ENCODE measurements at places on chromosomes 5 and 9.

DNA sequence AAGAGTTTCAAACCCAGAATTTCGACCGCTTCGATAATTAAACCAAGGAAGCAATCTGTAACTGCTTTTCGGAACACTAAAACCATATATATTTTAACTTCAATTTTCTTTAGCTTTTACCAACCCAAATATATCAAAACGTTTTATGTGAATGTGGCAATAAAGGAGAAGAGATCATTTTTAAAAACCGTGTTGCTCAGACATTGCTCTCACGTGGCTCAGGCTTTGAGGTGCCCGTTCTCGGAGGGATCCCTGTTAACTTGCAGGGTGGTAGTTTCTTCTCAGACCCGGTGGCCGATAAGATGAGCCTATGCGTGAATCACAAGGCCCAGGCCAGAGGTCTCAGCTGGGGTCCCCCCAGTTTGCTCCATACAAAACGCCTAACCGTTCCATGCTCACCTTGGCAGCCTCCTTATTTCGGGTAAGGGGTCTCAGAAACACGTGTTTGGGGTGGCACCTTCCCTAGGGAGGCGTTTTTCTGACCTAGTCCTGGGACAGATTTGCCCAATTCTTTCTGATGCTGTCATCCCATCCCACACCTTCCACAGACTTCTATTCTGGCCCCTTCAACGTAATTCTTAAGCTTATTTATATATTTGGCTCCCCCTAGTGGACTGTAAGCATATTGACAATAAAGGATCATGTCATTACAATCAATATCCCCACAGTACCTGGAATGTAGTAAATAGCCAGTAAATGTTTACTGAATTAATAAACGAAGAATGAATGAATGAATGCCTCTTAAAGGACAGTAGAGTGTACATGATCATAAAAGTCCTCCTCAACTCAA lies 48.1 kb downstream of the THBS4 start:
- DNase-seq, result no peak

GRCh38 chr5:109767997-109768396 lies 78.3 kb downstream of the MAN2A1 start:
- no peak for DNase-seq

- DNase-seq, result no peak
Observed at GRCh38 chr5:20609126-20609525, 621.1 kb upstream of the CDH18 start.

GRCh38 chr5:72101828-72102227 lies 5.4 kb upstream of the MAP1B start:
- no peak for DNase-seq

GRCh38 chr5:52013523-52013922 lies 630.3 kb downstream of the ISL1 start:
- DNase-seq, result no peak

GRCh38 chr9:135339378-135339973 lies 140.1 kb upstream of the PPP1R26 start:
- DNase-seq, result no peak

DNA sequence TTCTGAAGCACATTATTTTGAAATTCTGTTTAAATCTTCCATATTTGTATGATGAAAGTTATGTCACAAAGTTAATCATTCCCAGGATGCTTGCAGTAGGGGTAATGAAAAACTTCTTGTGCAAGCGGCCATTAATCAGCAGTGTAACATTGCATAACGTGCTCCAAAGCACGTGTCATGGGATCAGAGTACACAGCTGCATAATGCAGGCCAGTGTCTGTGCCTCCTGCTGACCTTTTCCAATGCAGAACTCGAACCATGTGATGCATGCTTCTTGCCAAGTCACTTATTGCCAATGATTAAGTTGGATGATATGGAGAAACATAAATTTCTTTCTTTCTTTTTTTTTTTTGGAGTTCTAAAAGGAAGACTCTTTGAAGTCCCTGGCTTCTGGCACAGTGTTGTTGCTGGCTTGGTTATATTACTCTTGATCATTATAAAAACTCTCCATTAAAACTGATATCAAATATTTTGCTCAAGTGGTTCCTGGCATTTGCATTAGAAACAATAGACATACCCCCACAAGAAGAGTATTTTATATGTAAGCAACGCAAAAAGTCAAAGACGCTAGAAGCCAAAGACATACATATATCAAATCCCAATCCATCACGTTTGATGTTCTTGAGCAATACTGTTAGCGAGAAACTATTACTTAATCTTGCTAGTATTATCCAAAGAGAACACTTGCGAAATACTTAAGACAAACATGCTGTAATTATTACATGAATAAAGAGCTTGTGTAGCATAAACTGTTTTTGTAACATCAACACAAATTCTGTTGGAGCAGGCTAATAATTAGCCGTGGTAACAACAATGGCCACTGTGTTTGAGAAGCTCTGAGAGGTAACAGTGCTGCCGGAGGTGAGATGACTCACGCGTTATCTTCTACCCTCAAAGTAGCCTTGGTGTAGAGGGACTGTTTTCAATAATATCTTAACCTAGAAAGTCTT lies 164.2 kb downstream of the AUH start:
- DNase-seq, result no peak

DNA sequence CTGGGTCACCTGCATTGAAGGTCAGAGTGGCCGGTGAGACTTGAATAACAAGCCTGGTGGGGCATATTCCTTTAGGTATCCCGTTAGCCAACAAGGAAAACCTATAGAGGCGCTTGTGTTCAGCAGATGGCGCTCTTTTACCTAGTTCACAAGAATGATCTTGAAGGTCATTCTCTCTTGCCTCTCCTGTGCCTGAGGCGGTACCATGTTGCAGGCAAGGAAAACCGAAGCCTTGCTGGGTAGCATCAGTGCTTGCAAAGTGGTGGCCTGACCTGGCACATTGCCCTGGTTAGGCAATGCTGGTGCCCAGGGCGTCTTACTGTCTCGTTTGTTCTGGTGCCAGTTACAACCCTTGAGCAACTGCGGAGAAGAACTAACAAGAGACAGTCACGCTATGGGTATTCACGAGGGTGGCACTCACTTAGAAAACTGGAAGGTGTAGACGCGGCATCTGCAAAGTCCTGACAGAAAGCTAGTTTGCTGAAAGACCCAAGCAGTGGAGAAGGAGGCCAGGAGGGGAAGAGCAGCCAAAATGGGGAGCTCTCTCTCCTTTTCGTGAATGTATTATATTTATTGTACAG lies 56.7 kb downstream of the AOPEP start:
- DNase-seq, result peak; percentile 11

- DNase-seq, result no peak
Observed at GRCh38 chr5:116605310-116606070, 30.9 kb upstream of the SEMA6A start.

DNA sequence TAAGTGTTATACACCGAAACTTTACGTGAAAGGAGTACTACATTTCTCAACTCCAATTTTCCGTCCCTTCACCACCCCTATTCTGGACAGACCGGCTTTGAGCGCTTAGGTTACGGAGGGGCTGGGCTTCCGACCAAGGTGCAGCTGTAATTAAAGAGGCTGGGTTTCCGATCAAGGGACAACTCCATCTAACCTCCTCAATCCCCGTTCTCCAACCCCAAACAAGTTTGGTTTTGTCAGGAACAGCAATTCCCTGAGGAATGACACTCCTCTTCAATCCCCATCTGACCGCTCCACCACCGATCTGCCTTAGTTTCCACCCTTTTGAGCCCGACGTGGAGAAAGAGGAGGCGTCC lies 577 bp downstream of the TUT7 start:
- peak; percentile 11 for DNase-seq

GRCh38 chr9:36337865-36338264 lies 62.2 kb downstream of the RNF38 start:
- no peak for DNase-seq

- no peak for DNase-seq
Observed at GRCh38 chr9:93458712-93459111, 5.3 kb upstream of the FAM120AOS start.

GRCh38 chr5:126682856-126683255 lies 82.1 kb downstream of the PHAX start:
- no peak for DNase-seq

- DNase-seq, result no peak
Observed at GRCh38 chr9:136965771-136966484, 11.4 kb upstream of the PTGDS start.

DNA sequence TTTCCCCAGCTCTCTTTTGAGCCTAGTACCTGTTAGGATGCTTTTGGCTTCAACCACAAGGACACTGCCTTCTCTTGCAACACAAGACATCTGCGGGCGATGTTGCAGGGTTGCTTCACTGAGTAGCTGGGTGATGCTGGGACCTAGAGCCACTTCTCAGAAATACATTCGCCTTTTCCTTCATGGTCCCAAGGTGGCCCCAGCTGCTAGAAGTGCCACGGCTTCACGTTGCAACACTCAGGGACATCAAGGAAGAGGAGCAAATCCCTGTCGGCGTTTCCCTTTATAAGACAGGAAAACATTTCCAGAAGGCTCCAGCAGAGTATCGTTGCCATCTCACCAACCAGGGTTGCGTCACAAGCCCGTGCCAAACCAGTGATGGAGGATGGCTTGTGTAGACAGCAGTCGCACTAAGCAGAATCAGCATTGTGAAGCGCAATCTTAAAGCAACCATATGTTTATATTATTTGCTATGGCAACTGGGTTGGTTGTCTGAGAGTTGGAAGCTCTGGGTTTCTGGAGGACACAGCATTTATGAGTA lies 62.7 kb downstream of the ANKRD33B start:
- no peak for DNase-seq

DNA sequence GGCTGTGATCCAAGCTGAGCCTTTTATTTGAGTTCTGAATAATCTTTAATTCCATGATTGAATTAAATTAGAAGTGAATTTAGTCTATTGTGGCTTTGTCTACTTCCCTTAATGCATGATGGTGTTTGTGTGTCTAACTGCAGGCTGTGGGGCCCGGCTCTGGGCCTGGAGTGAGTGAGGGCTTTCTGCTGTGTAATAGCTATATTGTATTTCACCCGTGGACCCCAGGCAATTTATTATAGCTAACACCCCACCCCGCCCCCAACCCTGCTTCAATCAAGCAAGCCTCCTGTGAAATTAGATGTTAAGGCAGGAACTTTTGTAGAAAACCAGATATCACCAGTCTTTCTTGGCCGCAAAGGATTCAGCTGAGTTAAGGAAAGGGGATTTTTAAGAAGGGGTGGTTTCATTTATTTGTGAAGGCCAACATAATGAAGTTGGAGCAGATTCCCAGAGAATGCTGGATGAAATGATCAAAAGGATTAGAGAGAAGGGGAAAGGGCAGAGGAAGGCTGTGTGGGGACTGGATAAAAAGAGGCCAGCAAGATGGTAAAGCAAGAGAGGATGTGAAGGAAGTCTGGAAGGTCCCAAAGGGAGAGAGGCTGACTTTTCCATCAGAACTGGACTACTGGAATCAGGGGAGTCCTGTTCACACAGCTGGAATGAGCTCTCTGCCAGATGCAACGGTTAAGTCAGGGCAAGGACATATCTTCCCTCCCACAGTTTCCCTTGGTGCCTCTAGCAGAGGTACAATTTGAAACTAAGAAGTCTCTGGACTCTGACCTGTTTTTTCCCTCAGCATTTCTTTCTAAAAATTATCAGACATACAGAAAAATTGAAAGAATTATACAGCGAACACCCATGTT lies 125.3 kb upstream of the SAP30L start:
- no peak for DNase-seq

DNA sequence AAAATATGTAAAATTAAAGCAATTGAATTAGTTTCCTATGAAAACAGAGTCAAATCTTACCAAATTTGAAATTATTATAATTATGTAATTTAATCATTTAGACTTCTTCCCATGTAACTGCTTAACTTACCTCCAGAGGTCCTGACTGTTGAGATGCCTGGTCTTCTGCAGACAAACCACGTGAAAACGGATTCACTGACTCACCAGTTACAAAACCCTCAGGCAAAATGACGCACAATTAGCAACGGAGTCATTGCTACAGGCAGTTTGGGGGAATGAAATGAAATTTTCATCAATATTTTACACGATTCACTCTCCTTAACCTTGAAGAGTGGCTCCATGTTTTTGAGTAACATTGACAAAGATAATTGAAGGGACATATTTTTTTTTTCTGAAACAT lies 460.8 kb downstream of the MTRR start:
- DNase-seq, result no peak

GRCh38 chr9:133519693-133520092 lies 5.1 kb downstream of the MYMK start:
- no peak for DNase-seq

DNA sequence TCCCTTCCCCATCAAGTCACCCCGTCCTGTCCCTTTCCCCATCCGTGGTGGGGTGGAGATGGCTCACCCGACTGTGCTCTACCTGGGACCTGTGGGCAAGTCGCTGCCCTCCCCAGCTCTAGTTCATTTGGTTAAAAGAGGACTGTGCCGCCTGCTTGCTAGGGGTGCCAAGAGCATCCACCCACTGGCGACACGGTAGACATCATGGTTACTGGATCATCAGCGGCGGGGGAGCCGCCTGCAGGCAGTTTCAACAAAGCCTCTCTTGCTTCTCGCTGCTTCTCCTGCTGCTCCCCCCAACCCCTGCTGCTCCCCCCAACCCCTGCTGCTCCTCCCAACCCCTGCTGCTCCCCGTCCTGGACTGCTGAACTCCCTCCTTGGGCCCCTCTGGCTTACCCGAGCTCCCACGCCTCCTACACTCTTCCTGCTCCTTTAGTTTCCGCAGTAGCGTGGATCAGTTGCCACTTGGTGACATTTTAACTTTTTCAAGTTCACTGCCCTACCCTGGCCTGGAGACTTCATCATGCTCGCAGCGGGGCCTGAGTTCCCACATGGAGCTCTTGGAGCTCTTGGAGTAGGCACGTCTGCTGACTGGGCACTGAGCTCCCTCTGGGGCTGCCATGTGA lies 22.0 kb upstream of the SCGB3A1 start:
- DNase-seq, result no peak

DNA sequence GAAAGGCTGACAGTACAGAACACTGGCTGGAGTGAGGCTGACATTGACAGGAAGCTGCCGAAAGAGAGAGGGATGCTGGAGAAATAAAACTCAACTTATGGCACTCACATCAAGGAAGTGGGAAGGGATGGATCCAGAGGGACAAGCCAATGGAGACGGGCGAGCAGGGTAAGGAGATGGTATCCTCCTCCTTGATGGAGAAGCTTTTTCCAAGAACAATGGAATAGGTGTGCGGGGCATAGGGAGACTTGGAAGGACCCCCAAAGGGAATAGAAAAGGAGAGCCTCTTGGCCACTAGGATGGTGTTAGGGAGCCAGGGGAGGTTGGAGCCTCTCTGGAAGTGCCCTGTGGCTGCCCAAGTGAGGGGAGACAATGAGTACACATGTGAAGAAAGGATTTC lies 58.4 kb upstream of the GRHPR start:
- no peak for DNase-seq

GRCh38 chr5:160929360-160929759 lies 77.3 kb upstream of the ATP10B start:
- no peak for DNase-seq

- no peak for DNase-seq
Observed at GRCh38 chr9:137078701-137079400, 1.5 kb downstream of the UAP1L1 start.

GRCh38 chr5:88283690-88284089 lies 15.0 kb upstream of the TMEM161B start:
- no peak for DNase-seq

- no peak for DNase-seq
Observed at GRCh38 chr5:133705331-133705730, 93.0 kb upstream of the FSTL4 start.

- DNase-seq, result no peak
Observed at GRCh38 chr5:121500310-121500709, 351.4 kb upstream of the FTMT start.
